GM23248 (cell line): ENCODE measurements at places on chromosomes 1 and 21.

- no peak for DNase-seq
Observed at GRCh38 chr1:181416268-181416860, 67.0 kb upstream of the CACNA1E start.

DNA sequence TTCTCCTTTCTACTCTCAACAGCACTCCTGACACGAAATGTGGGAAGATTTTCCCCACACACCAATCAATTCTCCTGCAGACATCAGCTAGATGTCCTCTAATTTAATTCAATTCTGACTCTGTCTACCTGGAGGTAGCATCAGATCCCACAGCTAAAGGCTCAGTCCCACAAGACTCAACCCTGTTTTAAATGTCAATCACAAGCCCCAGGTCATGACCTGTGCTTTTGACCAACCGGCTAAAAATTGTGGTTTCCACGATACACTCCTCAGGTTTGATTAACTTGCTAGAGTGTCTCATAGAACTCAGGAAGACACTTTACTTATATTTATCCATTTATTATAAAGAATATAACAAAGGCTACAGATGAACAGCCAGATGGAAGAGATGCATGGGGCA is 27.4 kb downstream of the IL23R start:
- no peak for DNase-seq

- no peak for DNase-seq
Observed at GRCh38 chr21:15390049-15390448, 325.2 kb upstream of the NRIP1 start.

- no peak for DNase-seq
Observed at GRCh38 chr1:53608676-53609075, 130.3 kb downstream of the GLIS1 start.

- no peak for DNase-seq
Observed at GRCh38 chr1:206969090-206969489, 1.2 kb downstream of the FCAMR start.

GRCh38 chr1:14625572-14625971 is 27.1 kb downstream of the KAZN start:
- no peak for DNase-seq

DNA sequence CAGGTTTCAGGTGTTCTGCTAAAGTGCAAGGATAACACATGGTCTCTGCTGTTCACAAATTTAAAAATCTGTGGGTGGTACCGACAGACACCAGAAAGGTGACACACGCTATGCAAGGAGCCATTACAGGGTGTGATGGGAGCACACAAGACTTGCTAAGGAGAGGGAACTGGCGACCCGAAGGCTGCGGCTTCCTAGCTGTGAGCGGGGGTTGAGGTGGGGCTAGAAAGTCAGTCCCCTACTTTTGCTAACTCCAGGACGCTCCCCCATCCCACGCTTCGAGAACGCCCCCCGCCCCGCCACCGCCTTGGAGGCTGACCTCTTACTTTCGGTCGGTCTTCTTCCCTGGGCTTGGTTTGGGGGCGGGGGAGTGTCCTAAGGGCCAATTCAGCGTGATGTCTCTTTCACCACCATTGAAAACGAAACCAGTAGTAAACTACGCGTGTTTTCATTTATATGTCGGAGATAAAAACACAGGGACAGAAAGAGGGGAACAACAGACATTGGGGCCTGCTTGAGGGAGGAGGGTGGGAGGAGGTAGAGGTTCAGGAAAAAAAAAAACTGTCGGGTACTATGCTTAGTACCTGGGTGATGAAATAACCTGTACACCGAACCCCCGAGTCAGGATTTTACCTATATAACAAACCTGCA is 1.1 kb downstream of the CKS1B start:
- peak; percentile 78 for DNase-seq

DNA sequence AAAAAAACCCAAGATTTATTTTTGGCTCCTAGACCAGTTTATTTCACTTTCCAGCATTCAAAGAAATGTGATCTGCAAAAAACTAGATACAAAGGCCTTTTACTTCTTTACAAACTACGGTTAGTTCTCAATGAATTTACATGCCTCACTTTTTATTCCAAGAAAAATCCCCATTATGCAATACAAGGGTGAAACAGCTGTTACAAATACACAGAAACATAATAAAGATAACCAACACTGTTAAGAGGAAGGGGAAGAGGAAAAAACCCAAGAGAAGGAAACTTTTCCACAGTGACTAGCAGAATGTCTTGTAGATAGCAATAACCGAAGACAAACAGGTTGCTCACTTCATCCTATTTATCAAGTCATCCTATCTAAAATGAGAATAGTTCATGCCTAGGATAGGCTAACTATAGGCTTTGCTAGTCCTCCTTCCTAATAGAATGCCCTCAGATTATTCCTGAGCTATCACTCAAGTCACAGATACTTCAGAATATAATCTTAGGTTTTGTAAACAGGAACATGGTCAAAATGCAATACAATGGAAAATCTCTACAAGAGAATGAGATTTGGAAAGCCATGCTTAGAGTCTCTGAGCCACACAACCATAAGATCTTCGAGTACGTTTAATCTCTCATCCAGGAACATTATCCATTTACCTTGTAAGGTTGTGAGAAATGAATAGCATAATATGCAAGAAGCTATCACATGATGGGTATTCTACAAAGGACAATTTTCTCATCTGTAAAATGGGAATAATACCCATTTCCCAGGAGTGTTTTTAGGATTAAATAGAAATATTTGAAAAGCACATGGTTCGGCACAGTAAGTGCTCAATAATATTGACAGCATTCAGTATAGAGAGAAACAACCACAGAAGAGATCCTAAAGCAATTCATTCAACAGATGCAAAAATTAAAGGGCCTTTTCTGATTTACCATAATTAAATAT is 5.4 kb downstream of the PNRC2 start:
- peak; percentile 42 for DNase-seq

DNA sequence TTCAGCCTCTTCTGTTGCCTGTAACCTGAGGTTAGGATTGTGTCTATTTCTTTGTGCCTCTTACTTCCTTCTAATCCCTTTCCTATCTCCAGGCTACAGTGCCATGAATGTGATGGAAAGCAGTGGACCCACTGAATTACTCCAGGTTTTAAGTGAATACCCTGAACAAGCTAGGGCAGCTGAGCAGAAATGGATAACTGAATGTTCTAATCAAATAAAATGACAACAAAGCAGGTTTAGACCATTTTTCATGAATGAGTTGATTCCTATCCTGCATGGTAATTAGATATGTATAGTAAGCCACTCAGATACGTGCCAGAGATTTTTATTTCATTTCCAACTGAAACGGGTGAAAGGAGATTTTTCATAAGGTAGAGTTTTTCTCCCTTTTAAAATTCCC is 127.5 kb upstream of the ZP4 start:
- DNase-seq = no peak

GRCh38 chr1:110474444-110474843 is 23.5 kb downstream of the PROK1 start:
- DNase-seq = no peak

DNA sequence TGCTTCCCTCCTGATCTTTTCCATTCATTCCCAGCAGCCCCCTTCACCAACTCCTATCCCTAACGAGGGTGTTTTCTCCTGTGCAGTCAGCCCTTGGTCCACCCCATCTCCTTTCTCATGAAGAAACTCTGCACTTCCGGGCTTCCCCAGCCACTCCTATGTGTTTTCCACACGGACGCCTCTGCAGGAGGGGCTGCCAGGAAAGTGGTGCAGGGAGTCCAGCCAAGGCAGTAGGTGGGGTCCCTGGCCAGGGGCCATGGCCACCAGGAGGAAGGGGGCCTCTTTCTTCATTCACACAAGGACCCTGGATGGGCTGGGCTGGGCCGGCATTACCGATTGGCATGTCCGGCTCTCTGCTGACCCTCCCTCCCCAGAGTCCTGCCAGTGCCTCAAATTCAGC is 72.8 kb upstream of the EFHD2 start:
- no peak for DNase-seq

DNA sequence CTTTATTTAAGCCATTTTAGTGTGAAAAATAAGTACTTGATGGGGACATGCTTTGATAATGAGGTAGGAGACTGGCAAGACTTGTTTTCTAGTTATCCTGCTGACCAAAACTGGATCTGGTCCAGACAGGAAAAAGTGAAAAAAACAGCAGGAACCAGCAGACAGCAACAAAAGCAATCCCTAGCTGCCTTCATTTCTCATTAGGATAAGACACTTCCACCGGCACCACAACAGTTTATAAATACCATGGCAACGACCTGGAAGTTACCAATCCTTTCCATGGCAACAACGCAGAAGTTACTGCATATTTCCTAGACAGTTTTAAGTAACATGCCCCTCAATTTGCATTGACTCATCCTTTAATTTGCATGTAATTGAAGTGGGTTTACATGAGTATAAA is 993.8 kb upstream of the NCAM2 start:
- DNase-seq = no peak

DNA sequence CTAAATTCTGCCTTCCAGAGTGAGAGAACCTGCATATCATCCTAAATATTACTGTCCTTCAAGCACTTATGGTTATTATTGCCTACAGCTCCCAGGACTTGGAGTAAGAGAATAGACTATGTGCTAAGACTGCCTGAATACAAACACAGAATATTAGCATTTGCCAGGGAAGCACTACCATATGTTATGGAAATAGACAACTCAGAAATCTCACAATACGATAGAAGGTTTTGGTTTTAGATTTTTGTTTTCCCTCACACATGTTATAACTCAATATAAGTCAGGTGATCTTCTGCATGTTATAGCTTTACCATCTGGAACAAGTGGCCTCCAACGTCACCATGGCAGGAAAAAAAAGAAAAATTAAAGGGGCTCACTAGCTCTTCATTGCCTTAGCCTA is 413.9 kb downstream of the LRRIQ3 start:
- no peak for DNase-seq

DNA sequence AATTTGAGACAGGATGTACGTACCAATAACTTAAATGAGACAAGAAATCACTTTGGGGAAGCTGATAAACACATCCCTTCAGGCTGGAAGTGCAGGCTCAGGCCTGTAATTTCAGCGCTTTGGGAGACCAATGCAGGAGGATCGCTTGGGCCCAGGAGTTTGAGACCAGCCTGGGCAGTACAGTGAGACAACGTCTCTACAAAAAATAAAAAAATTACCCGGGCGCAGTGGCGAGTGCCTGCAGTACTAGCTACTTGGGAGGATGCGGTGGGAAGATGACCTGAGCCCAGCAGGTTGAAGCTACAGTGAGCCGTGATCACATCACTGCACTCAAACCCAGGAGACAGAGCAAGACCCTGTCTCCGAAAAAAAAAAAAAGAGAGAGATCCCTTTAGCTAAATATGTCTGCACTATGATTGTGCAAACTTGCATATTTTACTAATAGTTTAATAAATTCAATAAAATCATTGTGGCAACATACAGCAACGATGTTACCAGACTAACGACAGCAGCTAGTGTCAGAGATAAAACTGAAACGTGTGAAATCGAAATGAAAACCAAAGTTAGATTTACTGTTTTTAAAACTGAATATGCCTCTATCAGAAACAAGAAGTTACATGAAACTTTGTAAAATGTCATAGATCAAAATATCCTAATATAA is 54.7 kb downstream of the CD2 start:
- DNase-seq = no peak

GRCh38 chr1:157197906-157198435 is 59.8 kb upstream of the ETV3 start:
- no peak for DNase-seq

- DNase-seq = no peak
Observed at GRCh38 chr1:171744986-171745385, 3.1 kb upstream of the VAMP4 start.

DNA sequence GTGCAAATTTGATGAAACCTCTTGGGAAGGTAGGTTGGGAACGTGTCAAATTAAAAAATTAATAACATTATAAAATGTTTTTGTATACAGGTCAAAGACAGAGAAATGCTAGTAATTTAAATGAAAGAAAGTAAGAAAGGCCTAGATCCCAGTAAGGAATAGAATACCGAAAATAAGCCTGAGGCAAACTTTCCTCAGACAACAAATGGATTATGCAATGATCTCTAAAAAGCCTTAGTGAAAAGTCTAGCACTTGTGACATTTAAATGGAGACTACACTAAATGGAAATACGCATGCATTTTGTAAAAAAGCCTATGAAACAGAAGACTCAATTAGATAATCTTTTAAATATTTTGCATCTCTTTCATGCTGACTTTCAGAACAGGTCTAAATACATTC is 138.5 kb upstream of the ZNHIT6 start:
- DNase-seq = no peak

DNA sequence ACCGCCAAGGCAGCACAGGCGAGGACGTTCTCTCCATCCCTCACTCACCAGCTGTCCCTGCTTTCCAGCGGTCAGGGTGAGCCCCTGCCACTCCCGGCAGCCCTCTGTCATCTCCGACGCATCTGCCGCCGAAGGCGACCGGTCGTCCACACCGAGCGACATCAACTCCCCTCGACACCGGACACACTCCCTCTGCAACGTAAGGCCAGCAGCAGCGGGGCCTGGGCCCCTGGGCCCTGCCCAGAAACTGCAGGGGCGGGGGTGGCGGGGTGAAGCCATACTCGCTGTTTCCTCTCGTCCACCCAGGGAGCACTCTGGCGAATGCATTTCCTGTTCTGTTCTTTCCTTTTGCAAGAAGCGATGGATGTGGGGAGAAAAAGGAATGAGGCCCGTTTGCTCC is 93.4 kb upstream of the TMEM51 start:
- no peak for DNase-seq

- DNase-seq = no peak
Observed at GRCh38 chr21:46111193-46111571, 13.3 kb downstream of the COL6A2 start.

- DNase-seq = no peak
Observed at GRCh38 chr1:3481046-3481445, 26.6 kb downstream of the ARHGEF16 start.

- DNase-seq = no peak
Observed at GRCh38 chr21:41235201-41235600, 67.2 kb downstream of the BACE2 start.

GRCh38 chr1:25046194-25046532 is 116.1 kb upstream of the RUNX3 start:
- no peak for DNase-seq

GRCh38 chr1:234722270-234722704 is 112.3 kb upstream of the IRF2BP2 start:
- no peak for DNase-seq

DNA sequence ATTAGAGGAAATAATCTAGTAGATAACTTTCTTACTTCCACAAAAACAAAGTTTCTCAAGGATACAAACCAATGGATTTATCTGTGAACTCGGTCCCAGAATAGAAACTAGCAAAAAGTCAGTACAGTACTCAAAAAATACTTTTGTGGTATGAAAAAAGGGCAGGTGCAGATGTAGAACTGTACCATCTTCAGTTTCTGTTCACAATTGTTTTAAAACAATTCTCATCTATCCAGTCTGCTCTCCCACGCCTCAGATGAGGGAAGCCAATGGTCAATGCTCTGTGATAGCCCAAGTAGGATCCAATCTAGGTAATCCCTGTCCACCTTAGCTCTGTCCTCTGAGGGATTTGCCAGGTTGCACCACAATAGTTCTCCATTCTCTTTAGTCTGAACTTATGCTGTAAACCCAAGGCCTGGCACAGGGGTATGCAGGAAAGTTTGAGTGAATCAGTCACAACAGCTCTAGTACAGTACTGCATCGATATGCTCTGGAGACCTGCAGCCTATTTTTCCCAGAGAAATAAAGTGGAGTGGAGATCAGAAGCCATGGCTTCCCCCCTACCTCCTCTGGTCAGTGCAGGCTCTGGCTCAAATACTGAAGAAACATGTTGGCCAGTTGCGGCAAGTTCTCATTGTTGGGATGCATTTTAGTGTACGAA is 1.4 kb downstream of the KTI12 start:
- DNase-seq = no peak
